ENCODE measurements at places on chromosomes 7 and 10.
A peak's percentile ranks its signal among the peaks of the same experiment; 100 is the strongest.

- no peak for DNase-seq
These were observed 96.3 kb downstream of the CPED1 start for GRCh38 chr7:121084748-121085336.

- DNase-seq: no peak
These were observed 51.2 kb downstream of the NPTX2 start for GRCh38 chr7:98668255-98668654.

GRCh38 chr7:46909601-46910051 is 672.3 kb downstream of the TNS3 start:
- no peak for DNase-seq

DNA sequence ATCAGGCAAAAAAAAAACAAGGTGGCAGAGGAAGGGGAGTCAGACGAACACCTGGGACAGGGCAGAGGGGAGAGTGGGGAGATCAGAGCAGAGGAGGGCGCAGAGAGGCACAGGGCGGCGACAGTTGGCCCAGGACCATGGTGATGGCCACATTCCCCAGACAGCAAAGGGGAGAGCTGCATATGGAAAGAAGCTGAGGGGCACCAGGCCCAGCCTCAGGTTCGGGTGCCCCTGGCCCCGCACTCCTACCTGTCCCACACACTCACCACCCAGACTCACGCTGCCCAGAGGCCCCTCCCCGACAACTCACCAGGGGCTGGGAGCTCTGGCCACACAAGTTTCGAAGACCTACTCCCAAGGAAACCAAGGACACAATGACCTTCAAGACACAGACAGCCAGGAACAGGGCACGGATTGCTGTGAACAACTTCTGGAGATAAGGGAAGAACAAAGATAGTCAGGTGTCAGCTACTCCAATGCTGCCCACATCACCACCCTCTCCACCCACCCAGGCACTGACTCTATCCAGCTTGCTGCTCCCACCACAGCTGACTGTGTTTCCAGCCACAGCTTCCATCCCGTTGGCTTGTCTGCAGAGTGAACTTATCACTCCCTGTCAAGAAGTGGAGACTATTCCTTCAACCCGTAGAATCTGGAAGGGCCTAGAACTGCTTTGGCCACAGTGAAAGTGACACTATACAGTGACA is 8.3 kb downstream of the TMEM176B start:
- no peak for DNase-seq

- DNase-seq: peak; percentile 34
These were observed 67.5 kb downstream of the PFKFB3 start for GRCh38 chr10:6269953-6270867.

DNA sequence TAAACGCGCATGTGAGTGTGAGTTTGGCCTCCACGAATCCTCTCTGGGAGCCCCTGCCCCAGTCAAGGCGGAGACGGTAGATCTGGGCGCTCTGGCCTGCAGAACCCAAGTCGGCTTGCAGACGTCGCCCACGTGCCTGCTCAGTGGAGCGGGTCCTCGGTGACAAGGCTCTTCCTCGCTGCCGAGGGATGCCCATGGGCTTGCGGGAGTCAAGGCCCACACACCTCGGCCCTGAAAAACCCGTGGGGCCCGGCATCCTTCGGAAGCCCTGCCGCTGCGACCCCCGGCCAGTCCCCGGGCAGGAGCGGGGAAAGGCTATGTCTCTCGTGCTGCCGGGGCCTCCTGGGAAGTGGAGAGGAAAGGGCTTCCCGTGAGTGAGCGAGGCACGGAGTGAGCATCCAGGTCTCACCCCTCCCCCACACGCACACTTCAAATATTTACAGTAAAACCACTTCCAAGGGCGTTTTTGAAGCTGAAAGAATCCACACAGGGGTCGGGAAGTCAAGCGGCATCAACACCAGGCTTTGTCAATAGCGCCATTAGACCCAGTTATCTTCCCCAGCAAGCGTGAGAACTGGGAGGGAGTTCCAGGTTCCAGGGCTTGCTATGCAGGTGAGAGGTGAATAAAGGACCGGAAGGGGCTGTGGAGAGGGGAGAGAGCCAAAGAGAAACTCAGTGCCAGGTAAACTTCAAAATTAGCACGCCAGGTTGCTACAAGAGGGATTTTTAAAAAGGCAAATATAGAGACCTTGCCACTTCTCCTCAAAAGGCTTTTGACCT is 1.1 kb upstream of the MNX1 start:
- DNase-seq: no peak

DNA sequence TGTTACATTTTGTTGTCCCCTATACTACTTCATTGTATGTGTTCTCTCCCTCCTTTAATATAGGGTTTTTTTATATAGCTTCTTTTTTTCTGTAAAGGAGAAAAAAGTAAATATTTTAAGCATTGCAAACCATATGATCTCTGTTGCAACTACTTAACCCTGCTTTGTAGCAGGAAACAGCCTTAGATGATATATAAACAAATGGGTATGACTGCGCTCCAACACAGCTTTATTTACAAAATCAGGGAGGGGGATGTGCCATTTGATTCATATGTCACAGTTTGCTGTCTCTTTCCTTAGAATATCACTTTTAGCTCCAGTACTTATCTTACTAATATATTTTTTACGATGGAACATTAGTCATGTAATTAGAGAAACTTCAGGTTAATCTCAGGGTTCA is 155.2 kb upstream of the GNAI1 start:
- DNase-seq: no peak

GRCh38 chr7:121075952-121076349 is 87.4 kb downstream of the CPED1 start:
- no peak for DNase-seq

DNA sequence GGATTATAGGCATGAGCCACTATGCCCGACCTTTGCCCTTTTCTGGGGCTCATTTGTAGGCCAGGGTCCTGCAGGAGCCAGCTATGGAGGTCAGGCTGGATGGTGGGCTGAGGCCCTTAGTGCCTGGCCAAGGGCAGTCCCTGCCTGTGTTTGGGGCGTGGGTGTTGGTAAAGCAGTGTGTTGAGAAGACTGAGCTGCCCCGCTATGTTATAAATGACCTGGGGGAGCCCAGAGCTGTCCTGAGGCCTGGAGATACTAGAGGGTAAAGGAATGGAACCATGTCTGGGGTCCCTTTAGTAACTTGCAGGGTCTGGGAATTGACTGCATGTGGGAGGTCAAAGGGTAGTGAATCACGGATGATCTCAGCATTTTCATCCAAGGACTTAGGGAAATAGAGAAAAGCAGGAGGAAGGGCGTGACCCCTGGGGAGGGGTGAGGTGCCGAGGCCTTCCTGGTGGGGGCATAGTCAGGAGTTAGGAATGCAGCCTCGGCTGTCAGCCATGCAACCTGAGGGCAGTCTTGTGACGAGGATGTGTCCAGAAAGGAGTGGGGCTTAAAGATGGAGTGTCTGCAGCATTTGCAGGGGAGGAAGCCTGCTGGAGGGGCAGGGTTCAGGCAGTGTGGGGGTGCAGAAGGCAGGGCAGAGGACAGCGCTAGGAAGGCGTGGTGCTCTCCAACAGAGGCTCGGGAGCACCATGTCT is 31.5 kb downstream of the TMEM248 start:
- DNase-seq: no peak

GRCh38 chr7:71988201-71988600 is 423.9 kb downstream of the CALN1 start:
- no peak for DNase-seq
